Fibroblast of the conjunctiva (primary cell): ENCODE measurements at places on chromosomes 2 and 18.

GRCh38 chr2:169073211-169073962 lies 4.0 kb downstream of the DHRS9 start:
- no peak for DNase-seq

DNA sequence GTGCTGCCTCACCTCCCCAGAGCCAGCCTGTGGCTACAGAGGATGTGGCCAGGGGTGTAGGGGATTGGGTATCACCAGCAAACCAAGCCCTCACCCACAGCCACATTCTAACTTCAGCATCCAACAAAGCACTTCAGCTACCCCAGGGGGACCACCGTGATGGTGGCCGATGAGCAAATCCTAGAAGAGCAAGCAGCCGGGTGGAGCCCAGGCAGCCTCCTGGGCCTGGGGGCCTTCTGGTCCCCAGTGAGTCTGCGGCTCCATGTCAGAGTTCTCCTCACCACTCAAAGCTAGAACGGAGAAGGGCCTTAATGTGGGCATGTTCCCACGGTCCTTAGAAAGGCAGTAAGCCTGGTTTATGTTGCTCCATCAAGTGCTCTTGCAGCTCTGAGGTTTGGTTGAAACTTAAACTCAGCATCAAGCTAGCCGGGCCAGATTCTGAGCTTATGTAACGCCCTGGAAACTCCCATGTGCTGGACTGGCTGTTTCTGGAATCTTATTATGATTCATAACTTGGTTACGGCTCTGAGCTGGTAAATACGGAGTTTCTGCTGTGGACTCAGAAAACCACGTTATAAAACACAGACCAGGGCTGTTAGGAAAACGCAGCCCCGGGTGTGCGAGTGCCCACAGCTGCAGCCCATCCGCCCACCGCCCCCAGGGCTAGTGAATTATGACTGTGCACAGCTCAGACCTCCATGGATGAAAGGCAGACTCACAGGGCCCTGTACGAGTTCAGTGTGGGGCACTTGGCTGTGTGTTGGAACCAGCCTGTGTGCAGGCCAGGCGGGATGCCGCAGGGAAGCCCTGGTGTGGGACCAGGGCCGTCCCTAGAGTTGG lies 99.8 kb downstream of the SEPTIN10 start:
- peak; percentile 87 for DNase-seq

DNA sequence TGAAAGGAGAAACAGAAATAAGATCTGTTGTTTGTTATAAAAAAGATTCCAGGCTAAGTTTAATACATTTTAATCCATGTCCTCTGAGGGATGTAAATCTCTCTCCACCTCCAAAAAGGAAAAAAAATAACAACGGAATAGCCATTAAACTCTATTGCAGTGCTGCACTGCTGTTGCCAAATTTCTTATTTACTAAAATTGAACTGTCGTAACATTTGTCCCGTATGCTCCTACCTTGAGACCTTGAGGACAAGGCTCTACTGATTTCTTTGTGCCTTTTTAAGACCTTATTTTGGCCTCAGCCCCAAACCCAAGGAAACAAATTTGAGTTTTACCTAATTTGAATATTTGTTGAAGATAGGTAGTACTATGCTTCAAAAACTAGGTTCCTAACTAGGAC lies 56.4 kb downstream of the FRZB start:
- DNase-seq: no peak

- DNase-seq: no peak
These were observed 113.1 kb downstream of the GCA start for GRCh38 chr2:162457046-162457445.

DNA sequence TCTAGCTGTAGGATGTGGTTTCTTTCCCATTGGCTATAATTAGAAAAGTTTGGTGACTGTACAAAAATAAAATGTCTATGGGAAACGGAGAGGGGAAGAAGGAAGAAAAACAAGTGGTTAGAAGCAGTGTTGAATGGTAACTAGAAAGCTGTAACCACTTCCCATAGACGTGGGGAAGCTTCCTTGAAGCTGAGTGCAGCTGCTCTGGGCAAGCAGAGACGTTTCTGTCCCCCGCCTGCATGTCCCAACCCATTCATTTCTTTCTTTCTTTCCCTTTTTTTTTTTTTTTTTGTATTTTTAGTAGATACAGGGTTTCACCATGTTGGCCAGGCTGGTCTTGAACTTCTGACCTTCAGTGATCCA lies 367.8 kb upstream of the HS6ST1 start:
- DNase-seq: no peak

GRCh38 chr2:28567061-28567471 lies 71.2 kb downstream of the PLB1 start:
- no peak for DNase-seq

DNA sequence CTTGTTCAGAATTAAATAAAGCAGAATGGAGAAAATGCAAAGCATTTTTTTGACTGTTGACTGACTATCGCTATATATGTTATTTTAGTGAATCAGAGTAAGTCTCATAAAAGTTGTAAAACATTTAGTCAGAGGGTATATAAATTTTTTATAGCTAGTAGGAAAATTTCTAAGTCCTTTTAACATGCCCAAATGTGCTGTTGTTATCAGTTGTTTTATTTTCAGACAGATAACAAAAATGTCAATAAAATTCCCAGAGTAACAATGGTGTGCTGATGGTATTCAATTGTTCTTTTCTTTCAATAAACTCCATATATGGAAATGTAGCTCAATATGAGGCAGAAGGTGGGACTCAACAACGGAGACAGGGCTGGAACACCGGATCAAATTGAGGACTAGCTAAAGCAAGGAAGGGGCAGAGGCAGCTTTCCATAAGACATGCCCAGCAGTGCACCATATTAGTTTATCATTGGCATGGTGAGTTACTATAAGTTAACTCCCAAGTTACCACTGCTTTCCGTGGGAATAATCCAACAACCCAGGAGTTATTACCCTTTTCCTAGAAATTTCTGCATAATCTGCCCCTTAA lies 26.6 kb downstream of the GULP1 start:
- no peak for DNase-seq

DNA sequence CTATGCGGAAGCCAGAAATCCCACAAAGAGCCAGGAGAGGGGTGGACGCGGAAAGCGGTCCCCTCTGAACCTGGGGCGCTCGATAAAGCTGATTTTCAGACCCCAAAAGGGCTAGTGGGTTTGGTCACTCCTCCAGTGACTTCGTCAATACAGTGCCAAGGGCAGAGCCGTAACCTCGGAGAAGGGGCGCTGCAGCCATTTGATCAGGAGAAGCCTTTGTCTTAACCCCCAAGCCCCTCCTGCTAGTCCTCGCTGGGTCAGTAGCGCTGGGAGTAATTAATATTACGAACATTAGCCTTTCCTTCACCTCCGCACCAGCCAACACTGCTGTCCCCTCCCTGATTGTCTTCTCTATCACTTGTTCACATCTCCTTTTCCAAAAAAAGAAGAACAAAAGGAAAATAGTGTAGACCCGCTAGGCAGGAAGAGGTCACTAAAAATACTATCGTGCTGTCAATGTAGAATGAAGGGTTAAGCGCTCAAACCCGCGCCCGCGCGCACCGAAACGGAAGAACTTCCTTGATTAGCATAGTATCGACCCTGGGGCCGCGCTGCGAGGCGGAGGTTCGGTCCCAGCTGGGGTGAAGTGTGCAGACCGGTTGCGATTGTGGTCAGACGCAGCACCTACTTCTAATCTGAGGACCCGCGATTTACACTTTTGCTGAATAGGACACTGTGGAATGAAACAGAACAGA lies 63.2 kb upstream of the MAPRE2 start:
- no peak for DNase-seq

DNA sequence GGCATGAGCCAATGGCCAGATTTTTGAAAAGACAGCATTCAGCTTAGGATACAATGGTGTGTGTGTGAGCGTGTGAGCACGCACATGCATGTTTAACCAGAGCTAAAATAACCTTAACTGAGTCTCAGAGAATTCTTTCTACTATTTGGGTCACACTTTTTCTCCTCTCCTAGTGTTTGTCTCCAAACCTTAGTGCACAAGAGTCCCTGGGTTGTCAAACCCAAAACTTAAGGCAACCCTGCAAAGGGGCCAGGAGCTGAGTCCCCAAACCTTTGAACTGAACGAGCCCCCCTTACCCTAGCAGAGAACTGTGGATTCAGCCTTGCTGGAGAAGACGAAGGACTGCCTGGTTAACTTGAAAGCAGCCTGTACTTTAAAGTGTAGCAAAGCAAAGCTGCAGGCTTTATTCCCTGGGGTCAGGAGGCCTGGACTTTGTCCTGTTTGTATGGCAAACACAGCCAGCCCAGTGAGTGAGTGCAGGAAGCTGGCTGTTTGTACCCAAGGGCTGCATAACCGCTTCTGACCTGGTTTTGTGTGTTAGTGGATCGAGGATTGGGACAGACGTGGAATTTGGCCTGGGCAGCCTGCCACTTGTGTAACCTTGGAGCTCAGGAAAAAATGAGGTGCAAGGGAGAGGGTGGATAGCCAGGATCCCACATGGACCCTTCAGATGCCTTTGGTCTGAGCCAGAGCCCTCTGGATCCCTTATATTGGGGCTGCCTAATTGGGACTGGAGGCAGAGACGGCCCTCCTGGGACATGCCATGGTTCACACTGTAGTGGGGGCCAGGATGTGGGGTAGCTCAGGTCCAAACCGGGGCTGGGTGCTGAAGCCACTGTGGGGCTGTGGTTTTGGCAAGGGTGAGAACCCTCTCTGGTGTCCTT lies 6.4 kb upstream of the PSMD1 start:
- no peak for DNase-seq

GRCh38 chr2:42954227-42954962 lies 162.0 kb upstream of the HAAO start:
- no peak for DNase-seq

DNA sequence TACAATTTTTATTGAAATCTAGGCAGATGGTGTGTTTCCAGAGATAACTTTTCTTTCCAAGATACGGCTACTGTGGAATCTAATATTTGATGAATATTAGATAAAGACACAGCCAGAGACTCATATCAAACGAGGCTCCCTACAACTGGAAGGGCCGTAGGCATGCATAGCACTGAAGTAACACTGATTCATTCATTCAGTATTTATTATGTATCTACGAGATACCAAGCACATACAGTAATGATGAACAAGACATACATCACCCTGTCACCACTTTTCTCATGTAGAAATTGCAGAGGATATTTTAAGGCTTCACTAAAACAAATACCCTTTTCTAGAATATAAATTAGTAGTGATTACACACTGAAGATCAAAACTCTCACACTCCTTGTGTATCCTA lies 74.5 kb downstream of the KCTD18 start:
- DNase-seq: no peak

DNA sequence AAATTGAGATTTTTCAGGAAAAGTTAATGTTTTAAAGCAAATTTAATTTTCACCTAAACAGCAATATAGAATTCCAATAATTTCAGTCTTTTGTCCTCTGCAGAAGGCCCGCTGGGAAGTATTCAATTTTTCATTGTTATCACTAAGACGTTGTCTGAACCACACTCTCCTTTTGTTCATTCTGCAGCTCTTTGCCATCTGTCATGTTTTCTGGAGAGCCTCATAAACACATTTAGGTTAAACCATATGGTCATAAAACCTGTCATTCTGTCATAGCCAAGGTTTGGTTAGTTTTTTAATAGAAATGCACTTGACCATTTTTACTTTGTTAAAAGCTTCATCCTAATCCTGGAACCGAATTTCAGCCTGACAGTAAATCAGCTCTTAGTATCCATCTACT lies 54.0 kb upstream of the PGAP1 start:
- no peak for DNase-seq

GRCh38 chr18:6627645-6628044 lies 101.9 kb upstream of the ARHGAP28 start:
- DNase-seq: no peak

DNA sequence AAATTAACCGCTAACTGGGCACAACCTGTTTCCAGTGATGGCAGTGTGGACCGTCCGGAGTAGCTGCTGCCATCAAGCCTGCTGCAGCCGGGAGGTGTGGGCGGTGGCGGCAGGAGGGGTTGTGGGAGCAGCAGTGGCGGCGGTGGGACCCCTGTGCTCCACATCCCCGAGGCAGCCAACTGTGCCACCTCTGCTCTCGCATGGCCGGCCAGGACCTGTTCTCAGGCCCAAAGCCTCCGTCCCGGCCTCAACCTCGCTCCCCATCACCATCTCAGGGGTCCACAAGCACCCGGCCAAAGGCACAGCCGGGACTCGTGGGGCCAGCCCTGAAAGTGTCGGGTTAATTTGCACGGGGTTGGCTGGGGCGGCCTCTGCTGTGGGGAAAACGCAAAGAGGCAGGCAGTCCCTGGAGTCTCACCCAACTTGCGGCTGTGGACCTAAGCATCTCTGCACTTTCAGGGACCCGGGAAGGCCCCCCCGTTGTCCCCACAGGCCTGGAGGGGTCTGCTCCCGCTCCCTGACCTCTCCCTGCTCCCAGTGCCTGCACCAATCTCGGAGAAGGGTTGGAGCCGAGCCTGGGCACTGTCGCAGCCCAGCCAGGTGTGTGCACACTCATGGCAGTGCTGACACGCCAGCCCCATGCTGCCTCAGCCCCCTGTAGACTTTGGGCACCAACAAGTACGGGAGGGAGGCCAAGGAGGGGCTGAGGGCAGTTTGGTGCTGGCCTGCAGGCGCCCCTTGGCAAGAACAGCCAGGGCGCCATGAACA lies 44.4 kb upstream of the PEX13 start:
- DNase-seq: no peak

- no peak for DNase-seq
These were observed 49.5 kb upstream of the MBOAT2 start for GRCh38 chr2:9052821-9053533.

DNA sequence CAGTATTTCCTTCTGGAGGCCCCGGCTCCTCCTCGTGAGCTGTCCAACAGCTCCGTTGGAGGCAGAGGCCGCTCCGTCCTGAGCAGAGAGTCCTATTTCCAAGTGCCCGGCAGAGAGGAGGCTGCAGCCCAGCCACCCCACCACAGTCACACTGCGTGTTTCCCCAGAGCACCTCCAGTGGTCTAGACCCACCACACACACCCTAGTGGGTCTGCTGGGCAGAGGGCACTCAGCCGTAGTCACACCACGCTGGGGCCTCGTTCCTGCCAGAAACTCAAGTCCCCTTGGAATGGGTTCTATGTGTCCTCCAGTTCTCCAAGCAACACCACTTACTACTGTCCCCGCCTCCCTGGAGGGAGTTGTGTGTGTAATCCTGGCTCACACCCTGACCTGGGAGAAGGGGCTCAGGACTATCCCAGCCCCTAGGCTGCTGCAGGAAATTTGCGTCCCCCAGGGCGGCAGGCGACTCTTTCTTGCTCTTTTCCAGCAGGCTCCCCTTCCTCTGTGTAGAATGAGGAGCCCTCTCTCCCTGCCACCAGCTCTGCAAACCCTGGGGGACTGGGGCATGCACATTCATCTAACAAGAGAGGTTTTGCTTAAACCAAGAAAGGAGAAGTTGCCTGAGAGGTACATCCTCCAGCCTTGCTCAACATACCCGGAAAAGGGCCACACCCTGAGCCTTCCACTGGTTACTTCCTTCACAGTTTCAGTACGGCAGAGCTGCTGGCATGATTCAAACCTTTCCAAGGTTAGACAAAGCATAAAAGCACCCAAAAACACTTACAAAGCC lies 114.1 kb downstream of the NDUFA10 start:
- no peak for DNase-seq
